ENCODE measurements at places on chromosomes 12 and 14.

- DNase-seq: no peak
Measured at GRCh38 chr12:92871116-92871515, 58.0 kb downstream of the EEA1 start.

- peak; percentile 70 for DNase-seq
Measured at GRCh38 chr12:65741656-65742017, 82.6 kb upstream of the HMGA2 start.

- DNase-seq: no peak
Measured at GRCh38 chr12:5094986-5095385, 51.3 kb downstream of the KCNA5 start.

GRCh38 chr14:84465880-84466279, 1064.1 kb upstream of the FLRT2 start:
- DNase-seq: no peak

DNA sequence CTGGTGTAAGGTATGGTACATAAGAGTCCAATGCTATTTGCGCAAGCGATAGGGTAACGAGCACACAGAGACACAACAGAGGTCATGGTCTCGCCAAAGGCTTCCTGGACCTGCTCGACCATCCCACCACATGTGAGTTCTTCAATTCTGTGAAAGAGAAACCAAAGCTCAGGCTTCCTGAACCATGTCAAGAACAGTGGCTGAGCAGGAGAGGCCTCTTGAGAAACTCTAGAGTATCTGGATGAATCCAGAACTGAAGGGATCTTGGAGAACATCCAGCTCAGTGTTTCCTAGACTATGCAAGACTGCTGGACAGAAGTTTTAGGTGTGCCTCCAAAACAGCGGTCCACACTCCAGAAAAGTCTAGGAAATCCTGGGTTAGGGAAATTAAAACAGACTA, 114.5 kb downstream of the TRAFD1 start:
- no peak for DNase-seq

DNA sequence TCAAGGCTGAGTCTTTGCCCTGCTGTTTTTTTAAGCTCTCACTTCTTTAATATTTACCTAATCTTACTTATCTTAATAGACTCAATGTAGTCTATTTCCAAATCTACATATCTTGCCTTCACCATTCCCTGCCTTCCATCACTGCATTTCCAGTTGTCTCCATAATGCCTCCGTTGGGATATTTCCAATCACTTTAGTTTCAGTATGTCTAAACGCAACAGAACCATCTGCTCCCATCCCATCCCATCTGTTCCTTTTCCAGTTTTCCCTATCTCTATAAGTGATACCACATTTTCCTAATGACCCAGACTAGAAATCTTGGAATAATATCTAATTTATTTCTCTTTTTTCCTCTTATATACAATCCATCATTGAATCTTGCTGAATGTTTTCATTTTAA, 15.1 kb upstream of the CCDC198 start:
- DNase-seq: no peak

DNA sequence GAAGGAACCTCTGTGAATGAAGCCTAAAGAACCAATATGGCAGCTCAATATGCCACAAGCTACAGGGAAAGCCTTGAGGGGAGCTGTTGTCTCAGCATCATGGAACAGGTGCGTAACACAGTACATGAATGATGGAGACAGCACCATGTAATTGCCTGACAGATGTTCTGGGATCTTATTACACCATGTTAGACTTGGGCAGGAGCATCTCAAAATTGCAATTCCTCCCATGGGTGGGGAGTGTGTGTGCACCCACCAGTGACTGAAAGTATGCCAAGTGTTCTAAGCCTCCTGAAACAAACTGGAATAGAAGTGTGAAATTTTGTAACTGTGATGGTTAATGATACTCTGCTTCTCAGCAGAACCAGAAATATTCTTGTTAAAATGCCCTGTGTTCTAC, 151.0 kb upstream of the SRRM4 start:
- no peak for DNase-seq

GRCh38 chr12:57514720-57515407, 5.5 kb downstream of the DDIT3 start:
- DNase-seq: no peak

DNA sequence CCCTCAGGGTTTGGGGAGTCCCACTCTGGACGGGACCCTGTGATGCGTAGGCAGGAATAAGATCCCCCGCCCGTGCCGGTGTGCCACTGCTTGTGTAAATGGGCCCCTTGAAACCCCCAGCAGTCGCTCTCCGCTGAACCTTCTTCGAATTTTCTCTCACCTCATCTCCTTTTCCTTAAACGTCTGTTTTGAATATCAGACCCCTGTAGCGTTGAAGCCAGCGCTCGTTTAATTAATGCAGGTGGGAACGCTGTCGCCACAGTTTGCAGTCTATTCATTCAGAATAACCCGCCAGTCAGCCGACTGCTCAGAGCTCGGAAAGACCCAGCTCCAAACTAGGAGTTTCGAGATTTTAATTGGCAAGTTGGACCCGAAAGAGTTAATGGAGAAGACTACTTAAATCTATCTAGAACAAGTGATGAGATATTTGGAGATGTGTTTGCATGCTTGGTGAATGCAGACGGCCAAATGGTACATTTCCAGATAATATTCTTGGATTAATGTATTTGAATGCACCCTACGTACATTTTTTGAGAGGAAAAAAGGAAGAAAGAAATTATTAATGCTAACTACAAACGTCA, 739 bp upstream of the PPP2R5E start:
- DNase-seq: no peak

DNA sequence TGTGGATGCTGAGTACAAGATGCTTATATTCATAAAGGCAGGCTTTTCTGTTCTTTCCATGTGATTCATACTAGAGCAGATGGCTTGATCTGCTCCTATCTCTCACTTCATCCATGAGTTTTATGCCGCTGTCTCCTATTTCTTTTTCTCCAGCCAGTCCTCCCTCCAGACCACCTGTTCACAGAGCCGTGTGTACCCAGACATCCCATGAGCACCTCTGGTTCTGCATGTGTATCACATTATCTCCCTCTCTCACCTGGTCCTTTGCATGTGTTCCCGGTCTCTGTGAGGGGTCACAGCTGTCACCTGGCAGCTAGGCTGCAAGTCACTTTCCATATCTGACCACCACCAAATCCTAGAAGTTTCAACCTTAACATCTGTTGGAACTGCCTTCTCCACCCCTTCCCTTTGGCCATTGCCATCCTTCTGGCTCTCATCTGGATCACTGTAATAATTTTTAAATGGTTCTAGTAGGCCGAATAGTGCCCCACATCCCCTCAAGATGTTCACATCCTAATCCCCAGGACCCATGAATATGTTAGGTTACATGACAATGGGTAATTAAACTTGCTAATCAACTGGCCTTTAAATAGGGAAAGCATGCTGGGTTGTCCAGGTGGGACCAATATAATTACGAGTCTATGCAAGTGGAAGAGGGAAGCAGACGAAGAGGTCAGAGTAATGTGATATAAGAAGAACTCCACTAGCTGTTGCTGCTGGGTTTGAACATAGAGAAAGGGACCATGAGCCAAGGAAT, 168.1 kb downstream of the SNAPC1 start:
- no peak for DNase-seq

GRCh38 chr12:31117203-31118011, 43.7 kb downstream of the DDX11 start:
- peak; percentile 64 for DNase-seq

DNA sequence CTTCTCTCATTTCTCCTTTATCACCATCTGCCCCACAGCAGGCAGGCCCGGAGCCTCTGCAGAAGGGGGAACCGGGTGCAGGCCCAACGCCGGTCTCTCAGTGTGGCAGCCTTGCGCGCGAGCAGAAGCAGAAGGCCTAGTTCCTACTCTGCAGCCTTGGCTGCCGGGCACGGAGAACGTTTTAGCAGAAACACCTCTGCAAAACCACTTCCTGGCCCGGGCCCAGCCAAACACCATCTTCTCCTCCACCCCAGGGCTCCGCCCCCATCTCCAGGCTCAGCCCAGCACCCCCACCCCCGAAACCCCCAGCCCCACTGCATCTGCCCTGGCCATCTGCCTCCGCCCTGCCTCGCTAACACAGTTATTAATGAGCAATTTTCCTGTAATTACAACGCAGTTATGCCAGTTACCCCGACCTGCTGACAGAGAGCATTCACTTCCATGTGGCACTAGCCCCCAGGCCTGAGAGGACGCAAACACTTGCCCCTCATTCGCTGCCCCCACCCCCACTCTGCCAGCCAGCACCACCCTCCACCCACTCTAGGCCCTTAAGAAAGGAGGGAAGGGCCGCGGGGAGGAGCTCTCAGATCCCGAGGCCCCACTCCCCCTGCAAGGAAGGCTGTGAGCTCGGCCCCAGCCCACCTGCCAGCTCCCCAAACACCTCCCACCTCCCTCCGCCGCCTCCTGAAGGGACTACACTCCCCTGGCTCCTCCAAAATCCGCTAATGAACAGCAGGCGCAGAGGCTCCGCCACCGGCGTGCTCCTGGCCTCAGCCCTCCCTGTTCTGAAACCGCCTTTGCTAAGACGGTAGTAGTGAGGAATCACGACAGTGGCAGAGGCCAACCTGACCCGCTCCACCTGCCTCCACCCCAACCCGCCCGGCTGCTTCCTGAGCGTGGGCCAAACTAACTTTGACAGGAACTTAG, 44.7 kb upstream of the FBRSL1 start:
- no peak for DNase-seq

DNA sequence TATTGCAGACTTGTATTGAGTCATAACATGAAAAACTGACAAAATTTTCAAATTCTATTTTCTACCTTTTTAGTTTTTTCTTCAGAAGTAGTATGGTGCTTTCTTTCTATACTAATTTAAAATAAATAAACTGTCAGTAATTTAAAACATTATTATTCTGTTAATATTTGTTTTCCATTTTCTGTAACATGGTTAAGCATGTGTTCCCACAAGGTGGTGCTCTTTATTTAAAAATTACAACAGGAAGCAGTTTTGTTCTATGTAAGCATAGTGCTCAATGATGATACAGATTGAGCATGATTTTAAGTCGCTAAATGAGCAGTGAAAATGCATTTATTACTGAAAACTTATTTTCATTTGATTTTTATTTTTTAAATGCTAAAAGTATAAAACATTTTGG, 114.6 kb downstream of the PPFIA2 start:
- DNase-seq: peak; percentile 8

DNA sequence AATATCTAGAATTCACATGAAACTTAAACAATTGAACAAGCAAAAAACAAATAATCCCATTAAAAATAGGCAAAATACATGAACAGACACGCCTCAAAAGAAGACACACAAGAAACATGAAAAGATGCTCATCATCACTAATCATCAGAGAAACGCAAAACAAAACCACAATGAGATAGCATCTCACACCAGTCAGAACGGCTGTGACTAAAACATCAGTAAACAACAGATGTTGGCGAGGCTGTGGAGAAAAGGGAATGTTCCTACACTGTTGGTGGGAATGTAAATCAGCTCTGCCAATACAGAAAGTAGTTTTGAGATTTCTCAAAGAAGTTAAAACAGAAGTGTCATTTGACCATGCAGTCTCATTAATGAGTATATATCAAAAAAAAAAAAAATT, 121.3 kb downstream of the PTPRO start:
- DNase-seq: no peak

DNA sequence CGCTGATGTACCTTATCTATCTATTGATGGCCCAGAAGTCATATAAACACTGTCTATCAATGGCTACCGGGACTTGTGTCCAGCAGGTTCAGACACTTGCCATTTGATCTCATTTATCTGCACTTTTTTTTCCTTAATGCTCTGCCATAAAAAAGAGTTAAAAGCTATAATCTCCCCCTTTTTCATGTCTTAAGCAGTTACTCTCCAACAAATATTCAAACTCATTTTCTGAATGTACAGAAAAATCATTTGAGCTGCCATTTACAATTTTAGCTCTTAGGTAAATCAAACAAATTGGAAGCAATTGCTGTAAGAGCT, 101.4 kb downstream of the SLC8A3 start:
- no peak for DNase-seq

GRCh38 chr14:34169561-34169960, 218.7 kb upstream of the EGLN3 start:
- DNase-seq: no peak

DNA sequence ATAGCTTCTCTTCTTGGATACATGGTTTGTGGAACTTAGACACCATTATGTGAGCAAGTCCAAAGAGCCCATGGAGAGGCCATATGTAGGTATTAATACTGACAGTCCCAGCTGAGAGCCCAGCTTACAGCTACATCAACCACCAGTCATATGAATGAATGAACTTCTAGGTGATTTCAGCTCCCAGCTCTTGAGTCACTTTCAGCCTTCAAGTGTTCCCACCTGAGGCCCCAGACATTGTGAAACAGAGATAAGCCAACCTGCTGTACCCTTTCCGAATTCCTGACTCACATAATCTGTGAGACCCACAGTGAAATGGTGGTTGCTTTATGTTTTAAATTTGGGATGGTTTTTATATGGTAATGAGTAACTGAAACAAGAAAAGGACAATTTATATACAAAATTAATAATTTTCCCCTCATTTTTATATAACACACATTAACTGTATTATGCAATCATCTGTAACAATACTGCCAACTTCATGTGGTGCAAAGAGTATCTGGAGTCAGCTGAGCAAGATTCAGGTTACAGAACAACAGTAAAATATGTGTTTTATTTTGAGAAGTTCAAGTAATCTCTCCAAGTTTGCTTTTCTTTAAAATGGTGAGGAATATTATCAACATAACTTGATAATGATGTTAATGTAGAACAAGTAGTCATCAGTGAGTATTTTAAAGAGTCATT, 27.7 kb upstream of the FBXO33 start:
- DNase-seq: no peak

- DNase-seq: peak; percentile 84
Measured at GRCh38 chr12:132638541-132639408, 20.2 kb downstream of the P2RX2 start.

DNA sequence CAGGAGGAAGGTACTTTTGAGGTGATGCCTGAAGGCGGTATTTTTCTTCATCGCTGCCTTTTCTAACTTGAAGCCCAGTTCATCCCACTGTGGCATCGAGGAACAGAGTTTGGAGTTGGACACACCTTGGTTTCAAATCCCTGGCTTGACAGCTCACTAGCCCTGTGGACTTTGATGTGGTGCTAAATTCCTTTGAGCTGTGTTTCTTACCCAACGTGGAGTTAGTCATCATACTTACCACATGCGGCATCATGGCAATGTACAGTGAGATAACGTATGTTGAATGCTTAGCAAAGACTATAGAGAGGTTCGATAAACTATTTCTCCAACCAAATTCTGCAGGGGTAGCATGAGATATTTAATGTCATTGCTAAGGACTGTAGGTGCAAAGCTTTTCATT, 3.4 kb downstream of the PLEKHG3 start:
- peak; percentile 65 for DNase-seq

DNA sequence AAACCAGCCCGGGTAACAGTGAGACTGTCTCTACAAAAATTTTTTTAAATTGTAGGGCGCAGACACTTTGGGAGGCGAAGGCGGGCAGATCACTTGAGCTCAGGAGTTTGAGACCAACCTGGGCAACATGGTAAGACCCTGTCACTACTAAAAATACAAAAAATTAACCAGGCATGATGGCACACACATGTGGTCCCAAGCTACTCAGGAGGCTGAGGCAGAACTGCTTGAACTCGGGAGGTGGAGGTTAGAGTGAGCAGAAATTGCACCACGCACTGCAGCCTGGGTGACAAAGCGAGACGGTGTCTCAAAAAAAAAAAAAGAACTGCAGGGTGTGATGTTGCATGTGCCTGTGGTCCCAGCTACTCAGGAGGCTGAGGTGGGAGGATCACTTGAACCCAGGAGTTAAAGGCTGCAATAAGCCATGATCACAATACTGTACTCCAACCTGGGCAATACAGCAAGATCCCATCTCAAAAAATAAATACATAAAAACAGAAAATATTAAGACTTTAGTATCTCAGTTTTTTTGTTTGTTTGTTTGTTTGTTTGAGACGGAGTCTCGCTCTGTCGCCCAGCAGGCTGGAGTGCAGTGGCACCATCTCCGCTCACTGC, 16.9 kb downstream of the ATXN2 start:
- DNase-seq: no peak

GRCh38 chr14:77353469-77354141, 23.3 kb downstream of the TMED8 start:
- no peak for DNase-seq
